ENCODE measurements at places on chromosomes 13 and 19.

DNA sequence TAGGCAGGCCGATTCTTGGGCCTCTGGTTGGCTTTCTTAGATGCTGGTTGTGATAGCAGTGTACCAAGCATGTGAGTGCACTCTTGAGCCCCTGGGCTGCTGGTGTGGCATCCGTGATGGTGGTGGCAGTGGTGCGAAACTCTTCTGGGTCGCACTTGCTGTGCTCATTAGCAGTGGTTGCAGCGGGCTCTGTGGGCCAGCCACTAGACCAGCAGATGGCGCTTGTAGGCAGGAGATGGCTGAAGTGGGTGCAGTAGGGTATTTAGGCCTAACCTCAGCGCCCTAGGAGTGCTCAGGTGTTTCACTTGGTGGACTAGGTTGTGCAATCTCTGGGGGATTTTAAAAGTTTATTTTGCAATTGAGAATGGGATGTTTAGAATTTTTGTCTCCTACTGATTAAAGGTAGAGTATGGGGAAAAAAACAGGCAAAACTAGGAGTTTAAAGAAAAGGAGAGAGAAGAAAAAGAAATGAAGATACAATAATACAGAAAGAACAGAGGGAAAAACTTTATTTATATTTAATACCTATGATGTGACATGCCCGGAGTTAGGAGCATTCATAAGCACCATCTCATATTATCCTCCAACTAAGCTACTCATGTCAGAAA, 4.3 kb upstream of the ZNF17 start:
- no peak for DNase-seq

- DNase-seq, result no peak
Measured at GRCh38 chr13:71488201-71488600, 378.8 kb downstream of the DACH1 start.

DNA sequence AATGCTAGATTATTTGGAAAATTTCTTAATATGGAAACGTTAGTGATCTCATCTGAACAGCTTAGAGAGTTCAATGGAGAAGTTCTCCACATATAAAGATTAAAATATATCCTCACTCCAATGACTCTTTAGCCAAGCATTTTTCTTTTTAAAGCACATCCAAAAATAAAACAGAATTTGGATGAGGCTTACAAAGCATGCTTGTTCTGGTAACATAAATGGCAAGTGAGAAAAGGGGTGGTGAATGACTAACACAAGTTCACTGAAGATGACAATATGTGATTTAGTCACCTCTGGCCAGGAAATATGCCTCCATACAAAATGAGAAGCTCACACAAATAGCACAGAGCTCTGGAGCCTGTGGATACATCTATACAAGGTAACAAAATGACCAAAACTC, 253.0 kb downstream of the PCDH20 start:
- DNase-seq, result no peak

GRCh38 chr13:49368688-49369087, 75.2 kb downstream of the CAB39L start:
- DNase-seq, result no peak

GRCh38 chr13:28636069-28636468, 22.9 kb upstream of the POMP start:
- DNase-seq, result peak; percentile 69

GRCh38 chr13:44449999-44450821, 76.6 kb downstream of the SERP2 start:
- no peak for DNase-seq

GRCh38 chr19:40294560-40294959, 9.4 kb upstream of the AKT2 start:
- DNase-seq, result no peak

DNA sequence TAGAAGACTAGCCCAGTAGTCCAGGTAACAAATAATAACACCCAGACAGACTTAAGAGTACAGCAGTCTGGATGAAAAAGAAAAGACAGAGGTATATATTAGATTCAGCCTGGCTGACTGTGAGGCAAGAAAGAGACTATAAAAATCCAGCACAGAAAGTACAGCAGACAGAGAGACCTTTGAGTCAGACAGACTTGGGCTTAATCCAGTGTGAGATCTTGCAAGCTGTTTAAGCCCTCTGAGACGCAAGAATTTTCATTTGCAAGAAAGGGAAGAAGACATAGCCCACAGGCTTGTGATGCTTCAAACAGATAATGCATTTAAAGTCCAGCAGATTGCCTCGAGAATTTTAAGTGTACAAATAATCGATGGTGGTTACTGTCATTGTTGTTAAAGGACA, 471.4 kb downstream of the LIG4 start:
- DNase-seq, result no peak

- no peak for DNase-seq
Measured at GRCh38 chr13:34322743-34323074, 504.8 kb downstream of the RFC3 start.

GRCh38 chr13:110479648-110480047, 81.9 kb downstream of the RAB20 start:
- DNase-seq, result no peak

GRCh38 chr13:100517135-100517534, 71.5 kb downstream of the GGACT start:
- DNase-seq, result no peak

- no peak for DNase-seq
Measured at GRCh38 chr13:113792236-113792770, 33.3 kb downstream of the TMEM255B start.

DNA sequence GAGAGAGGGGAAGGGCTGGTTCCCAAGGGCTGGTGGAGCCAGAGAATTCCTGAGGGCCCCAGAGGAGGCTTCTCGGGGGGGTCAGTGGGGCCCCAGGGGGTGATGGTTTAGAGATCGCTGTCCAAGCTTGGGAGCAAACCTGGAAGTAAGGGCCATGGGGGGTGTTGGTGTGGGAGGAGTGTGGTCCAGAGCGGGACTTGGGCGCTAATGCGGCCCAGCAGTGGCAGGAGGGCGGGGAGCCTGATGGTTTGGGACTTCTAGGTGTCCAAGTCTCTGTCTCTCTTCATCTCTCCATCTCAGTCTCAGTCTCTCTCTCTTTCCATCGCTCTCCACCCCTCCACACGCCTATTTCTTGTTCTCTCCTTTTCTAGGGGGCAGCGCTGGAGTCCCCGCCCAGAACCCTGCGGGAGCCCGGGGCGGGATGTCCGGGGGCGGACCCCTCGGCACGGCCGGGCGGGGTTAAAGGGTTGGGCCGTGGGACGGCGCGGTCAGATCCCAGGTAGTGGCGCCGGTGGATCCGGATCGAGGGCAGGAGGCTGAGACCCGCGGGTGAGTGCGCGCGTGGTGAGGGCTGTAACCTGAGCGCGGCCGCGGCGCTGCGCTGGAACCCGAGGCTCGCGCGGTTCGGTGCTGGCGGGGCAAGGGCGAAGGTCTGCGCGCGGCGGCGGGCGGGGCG, at the start of gene CYP4F22:
TSS of gene CYP4F22 (plus strand) at position 491 of the 676 bp plus-strand sequence. CDS start 16,812 bp downstream, outside the sequence.
- DNase-seq, result no peak

DNA sequence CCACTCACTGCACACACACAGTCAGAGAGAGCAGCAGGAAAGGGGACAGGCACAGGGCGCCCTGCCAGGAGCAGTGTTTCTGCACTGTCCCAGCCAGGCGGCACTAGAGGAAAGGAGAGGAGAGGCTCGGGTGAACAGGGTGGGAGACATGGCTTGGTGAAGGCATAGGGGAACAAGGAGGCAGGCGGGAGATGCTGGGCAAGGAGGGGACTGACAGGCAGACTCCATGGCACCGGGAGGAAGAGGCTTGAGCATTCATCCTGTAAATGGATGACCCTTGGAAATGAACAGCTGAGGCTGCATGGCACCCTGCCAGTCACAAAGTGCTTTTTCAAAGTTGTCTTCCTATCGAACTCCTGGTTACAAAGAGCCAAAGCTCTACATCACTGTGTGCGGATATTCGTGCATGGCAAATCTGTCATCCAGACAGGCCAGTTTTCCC, 22.4 kb downstream of the MED26 start:
- DNase-seq, result no peak

DNA sequence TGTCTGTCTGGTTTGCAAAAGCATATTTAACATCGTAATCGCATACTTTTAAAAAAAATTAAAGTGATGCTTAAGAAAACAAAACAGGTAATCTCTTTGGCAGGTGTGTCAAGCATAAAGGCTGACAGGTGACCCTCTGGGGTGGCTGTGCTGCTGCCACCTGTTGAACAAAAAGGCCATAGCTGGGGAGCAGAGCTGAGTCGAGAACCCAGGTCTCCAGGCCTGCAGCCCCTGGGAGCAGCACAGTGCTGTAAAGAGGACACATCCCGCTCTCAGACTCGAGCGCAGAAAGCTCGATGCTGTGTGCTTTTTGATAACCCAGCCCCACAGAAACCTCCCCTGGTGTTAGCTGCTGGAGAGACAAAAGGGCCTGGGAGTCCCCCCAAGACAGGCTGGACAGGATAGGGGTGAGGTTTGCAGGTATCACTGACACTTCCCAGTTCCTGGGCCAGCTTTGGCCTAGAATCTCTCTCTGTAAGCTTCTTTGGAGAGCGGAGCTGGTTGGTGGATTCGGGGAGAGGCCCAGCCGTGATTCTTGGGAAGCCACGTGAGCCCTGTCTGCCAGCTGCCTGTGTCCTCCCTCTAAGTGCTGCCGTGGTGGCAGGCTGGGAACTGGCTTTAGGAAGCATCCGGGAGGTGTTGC, 66.9 kb downstream of the C13orf42 start:
- DNase-seq, result no peak

DNA sequence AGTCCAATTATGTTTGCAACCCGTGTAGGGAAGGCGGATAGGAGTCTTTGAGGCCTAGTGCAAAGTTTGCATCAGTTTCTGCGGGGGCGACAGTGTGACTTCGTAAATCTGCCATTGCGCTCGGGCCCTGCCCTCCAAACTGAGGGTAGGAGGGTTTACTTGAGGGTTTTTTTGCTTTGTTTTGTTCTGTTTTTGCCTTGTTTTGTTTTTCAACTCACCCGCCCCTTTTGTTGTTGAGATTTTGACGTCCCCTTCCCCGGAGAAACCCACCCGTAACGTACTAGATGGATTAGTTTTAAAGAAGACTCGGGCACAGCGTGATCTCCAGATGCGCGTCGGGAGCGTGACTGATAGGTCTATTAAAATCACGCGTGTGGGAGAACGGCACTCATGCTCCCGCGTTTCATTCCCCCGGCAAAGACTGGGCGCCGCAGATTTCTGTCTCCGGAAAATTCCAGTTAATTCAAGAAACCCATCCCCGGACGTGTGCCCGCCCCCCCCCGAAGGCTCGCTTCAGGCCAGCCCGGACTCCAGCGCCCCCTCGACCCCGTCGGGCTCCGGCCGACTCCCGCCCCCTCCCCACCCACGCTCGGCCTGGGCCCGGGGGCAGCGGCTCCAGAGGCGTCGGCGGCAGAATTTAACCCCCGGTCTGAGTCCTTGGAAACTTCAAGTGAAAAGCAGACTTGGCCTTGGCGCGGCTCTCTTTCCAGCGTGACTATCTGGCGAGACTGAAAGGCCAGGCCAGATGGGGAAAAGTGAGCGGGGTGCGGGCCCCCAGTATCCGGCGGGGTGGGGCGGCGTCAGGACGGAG, 5.0 kb downstream of the SOX1 start:
- DNase-seq, result no peak

- DNase-seq, result no peak
Measured at GRCh38 chr19:38494379-38494778, 60.9 kb downstream of the RYR1 start.

GRCh38 chr13:83881917-83882605, at the start of gene SLITRK1:
Gene SLITRK1 (minus strand): TSS chr13:83882474. CDS start chr13:83881507, 967 bp downstream.
- peak; percentile 23 for DNase-seq

- no peak for DNase-seq
Measured at GRCh38 chr19:40524655-40525054, 52.0 kb upstream of the SHKBP1 start.

DNA sequence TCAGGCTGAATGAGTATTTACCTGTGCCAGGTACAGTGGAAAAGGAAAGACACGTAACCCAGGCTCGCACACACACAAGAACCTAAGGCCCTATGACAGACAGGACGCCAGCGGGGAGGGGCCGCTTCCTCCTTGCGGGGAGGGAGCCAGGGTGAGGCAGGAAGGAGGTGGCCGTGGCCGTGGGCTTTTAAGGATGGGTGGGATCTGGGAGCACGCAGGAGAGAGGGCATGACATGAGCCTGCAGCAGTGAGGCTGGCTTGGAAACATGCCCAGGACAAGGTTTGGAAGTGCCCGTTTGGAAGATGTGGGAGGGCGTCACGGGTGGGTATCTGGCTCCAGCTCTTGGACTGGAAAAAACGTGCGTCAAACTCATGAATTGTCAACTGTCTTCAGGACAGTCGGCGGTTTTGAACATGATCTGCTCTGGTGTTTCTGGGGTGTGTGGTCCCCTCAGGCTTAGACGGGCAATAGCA, 20.1 kb downstream of the SH3GL1 start:
- no peak for DNase-seq

DNA sequence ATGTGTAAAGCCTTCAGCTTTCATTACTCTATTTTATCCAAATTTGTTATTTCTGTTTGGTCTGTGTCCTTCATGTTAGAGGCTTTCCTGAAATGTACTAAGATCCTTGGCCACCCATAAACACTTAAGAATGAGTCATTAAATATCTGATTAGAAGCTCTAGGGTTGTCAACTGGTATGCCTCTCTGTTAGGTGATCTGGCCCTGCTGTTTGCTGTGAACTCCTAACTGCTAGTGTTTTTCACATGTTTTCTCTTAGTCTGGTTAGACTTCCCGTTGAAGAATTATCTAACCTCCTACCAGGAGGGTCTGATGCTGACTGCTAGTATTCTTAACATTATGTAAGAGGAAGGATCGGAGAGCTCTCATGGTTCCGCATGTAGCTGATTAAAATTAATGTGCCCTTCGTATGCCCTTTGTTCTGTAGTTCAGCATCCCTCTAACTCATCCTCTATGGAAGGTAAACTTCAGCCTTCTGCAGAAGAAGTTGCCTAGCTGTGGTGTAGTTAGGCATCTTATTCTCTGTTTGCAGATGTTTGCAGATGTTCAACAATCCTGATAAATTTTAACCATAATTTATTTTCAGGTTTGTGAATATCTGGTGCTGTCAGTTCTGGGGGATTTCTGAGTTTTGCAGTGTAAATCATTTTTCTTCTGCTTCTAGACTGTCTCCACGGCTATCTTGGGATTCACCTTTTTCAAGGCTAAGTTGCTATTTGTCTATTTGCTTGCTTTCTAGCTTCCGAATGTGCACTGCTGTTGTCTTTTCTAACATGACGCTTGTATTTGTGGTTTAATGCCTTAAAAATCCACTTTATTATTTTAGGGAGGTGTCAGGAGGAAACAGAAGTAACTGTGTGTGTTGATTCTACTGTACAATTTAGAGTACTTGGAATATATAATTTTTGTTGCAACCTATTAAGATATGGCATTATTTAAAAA, 207.2 kb upstream of the SPRY2 start:
- no peak for DNase-seq

- DNase-seq, result no peak
Measured at GRCh38 chr13:45464141-45464686, 525 bp upstream of the COG3 start.

GRCh38 chr19:7868326-7868670, 5.9 kb downstream of the PRR36 start:
- no peak for DNase-seq

GRCh38 chr13:74571811-74572210, 437.6 kb upstream of the KLF12 start:
- DNase-seq, result no peak

DNA sequence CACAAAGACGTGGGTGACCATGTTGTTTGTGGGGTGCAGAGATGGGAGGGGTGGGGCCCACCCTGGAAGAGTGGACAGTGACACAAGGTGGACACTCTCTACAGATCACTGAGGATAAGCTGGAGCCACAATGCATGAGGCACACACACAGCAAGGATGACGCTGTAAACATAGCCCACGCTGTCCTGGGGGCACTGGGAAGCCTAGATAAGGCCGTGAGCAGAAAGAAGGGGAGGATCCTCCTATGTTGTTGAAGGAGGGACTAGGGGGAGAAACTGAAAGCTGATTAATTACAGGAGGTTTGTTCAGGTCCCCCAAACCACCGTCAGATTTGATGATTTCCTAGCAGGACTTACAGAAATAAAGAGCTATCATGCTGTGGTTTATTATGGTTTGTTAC, 5.6 kb downstream of the KLK2 start:
- DNase-seq, result no peak

Measured in fibroblast of skin of left biceps (primary cell).